Globus pallidus (tissue), 1 donor: ENCODE measurements at places on chromosomes 7 and 10.
A peak's percentile ranks its signal among the peaks of the same experiment; 100 is the strongest.

DNA sequence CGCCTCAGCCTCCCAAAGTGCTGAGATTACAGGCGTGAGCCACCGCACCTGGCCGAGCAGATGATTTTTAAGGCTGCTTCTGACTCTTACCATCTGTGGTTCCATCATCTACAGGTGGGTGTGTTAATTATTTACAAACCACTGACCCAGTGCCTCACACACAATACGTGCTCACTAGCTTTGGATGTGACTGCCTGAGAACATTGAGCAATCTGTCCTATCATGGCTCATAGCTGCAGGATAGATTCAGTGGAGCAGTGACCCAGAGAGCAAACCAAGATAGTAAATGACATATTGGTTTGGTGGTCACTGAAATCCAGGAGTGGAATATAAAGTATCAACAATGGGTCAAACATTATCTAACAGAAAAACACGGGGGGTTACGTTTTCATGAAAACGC lies 24.1 kb downstream of the GPAM start:
- no peak for DNase-seq

GRCh38 chr10:112950714-112951358 lies 789 bp downstream of the TCF7L2 start:
- DNase-seq = peak; percentile 51

GRCh38 chr10:12158111-12158510 lies 28.6 kb downstream of the SEC61A2 start:
- DNase-seq = no peak

DNA sequence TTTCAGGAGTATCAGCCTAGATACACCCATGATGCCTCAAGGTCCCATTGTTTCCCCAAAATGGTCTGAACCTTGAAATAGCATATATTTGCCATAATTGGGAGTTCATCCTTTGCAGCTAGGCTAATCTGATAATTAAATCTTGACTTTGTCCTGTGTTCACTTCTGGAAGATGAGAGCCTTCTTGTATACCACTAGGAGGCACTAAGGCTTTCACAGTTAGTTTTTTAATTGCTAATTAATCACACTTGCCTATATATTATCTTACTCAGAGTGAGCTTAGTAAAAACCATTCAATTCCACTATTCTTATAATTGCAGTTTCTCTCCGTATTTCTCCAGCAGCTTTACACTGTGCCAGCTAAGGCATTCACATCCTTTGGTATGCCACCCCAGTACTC lies 48.7 kb upstream of the MAGI2 start:
- DNase-seq = no peak

GRCh38 chr7:106076537-106076936 lies 35.6 kb downstream of the SYPL1 start:
- no peak for DNase-seq

DNA sequence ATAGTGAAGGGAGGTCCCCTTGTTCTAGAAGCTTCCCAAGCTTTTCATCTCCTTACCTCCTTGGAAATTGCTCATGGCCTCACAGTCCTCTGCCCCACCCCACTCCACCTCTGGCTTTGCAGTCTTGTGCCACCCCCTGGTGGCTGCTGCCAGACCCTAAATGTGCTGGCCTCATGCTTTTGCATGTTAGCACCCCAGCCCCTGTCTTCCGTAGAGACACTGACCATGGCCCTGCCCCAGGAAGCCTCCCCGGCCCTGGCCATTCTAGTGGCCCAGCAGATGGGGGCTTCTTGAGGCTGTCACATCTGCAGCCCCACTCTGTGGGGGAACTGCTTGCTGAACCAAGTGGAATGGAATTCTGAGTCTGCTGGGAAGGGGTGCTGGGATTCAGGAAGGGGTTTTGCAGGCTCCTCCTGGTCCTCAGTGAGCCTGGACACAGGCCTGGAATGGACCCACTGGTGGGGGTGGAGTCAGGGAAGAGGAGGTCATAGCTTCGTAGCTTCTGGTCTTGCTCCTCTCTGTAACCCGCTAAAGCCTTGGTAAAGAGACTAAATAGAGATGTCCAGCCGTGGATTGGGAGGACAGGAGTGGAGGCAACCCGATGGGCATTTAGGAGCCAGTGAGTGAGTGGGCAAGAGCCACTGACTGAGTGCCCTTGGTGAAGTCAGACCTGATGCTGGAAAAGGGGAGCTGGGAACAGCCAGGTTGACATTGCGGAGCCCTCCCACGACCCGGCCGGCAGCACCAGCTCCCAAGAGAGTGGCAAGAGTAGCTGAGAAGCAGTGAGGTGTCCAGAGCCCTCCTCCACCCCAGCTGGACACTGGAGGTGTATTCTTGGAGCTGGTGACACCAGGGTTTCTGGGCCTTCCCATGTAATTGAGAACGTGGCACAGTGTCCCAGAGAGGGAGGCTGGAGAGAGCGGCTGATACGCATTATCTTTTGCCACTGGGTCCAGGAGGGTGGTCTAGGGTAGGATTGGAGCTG lies 20.9 kb downstream of the RAMP3 start:
- no peak for DNase-seq

- DNase-seq = no peak
Observed at GRCh38 chr7:155470686-155471638, 13.0 kb downstream of the EN2 start.

DNA sequence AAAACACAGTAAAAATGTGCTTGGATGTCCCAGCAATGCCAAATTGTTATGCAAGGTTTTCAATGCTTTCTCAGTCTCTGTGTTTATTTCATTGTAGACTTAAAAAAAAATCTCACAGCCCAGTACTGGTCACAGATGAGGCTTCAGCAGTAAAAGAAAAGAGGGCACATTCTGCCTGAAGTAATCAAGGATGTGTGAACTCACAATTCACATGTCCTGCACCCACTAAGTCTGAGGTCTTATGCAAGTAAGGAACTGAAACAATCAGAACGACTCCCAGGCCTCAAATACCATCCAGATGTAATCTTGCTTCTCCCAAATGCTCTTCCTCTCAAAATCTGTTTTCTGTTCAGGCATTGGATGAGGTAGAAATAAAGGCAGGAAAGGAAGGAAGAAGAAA lies 33.7 kb downstream of the ADRB1 start:
- no peak for DNase-seq

DNA sequence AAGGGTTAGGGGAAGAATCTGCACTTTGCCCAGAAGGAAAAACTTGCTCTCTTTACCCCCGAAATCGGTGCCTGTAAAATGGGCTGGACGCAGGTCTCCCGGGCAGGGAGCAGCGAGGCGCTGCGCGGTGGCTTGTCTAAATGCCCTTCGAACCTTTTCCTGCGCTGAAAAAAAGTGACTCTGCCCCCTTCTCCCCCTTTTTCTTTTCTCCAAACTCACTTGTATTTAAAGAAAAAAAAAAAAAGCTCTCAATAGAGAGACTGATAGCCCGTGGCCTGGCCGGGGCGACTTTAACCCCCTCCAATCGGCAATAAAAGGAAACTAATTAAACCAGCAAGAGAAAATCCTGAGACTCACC lies 286 bp downstream of the SP8 start:
- DNase-seq = no peak

DNA sequence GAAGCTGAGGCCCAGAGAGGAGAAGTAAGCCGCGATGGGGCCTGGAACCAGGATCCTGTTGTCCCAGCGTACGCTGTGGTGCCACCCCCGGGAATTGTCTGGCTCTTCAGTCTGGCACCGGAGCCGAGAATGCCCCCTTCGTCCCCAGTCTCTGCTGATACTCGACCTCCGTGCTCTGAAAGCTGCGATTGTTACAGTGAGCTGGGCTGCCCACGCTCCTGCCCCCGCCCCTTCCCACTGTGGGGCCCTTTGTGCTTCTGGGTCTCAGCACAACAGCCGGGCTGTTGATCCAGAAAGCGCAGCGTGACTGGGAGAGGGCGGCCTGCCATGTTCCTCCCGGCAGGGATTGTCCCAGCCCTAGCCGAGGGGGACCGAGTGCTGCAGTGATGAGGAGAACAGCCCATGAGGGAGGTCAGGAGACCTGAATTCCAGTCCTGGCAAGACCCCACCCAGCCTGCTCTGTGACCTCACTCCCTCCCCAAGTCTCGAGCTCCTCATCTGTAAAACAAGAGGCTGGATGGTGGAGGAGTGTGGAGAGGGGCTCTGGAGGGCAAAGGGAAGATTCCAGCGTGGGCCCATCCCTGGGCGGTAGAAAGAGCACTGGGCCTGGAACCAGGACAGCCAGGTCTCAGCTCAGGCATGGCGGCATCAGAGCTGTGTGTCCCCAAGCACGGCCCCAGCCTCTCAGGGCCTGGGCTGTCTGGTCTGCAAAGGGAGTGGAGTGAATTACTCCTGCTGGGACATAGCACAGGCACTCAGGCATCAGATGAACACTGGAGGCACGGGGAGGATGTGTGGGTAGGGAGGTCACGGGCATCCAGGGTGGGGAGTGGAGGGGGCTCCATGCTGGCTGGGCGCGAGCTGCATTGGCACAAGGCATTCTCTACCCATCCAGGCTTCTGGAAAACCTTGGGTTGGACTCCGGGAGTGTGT lies 43.6 kb downstream of the TSPAN15 start:
- DNase-seq = peak; percentile 99

DNA sequence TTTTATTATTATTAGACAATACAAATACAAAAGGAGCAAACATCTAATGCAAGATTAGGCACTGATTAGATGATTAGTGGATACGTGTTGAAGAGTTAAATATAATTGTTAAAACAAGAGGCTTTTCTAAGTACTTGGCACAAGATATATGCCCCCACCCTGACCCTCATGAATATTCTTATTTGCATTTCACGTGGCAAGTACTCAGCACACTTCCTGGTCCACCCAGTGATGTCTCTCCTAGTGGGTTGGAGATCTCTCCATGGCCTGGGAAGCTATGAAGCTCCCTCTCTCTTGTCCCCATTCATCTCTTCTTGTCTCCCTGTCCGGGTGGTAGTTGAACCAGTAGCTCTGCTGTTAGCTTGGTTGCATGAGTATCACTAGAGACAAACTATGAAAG lies 375.3 kb downstream of the ADRA2A start:
- no peak for DNase-seq
